ENCODE measurements at places on chromosomes 5 and 9. TPM values are rescaled to one million over a fixed set of nuclear protein-coding genes. Genes with fewer than 3 reads are reported as not detected.

MYOT gene
- not detected for total RNA-seq

ZDHHC11B gene
- total RNA-seq = under 0.01 TPM

MSANTD3 gene
- total RNA-seq = 74.8 TPM

WWC1 gene
- 7.7 TPM for total RNA-seq

GPR21 gene
- 0.38 TPM for total RNA-seq

MARVELD2 gene
- total RNA-seq = 0.38 TPM

TAF11L5 gene
- not detected for total RNA-seq

ZNF608 gene
- 2.5 TPM for total RNA-seq

NFIB gene
- 28.9 TPM for total RNA-seq

GRIN1 gene
- under 0.01 TPM for total RNA-seq

PCDHA1 gene
- total RNA-seq = not detected

FOXD1 gene
- total RNA-seq = 6.5 TPM

LCN15 gene
- total RNA-seq = not detected

ADRB2 gene
- total RNA-seq = 1.5 TPM

OR2V2 gene
- total RNA-seq = not detected

ZBTB5 gene
- total RNA-seq = 7.3 TPM

PRLR gene
- total RNA-seq = under 0.01 TPM

IL7R gene
- total RNA-seq = 13.2 TPM

BSPRY gene
- total RNA-seq = not detected

ADGRD2 gene
- not detected for total RNA-seq

TLR4 gene
- 58.5 TPM for total RNA-seq

SLC34A3 gene
- not detected for total RNA-seq

PIP5KL1 gene
- 2.0 TPM for total RNA-seq

CDH18 gene
- total RNA-seq = under 0.01 TPM

NR4A3 gene
- total RNA-seq = 3.7 TPM

CYLC2 gene
- not detected for total RNA-seq

FBN2 gene
- total RNA-seq = 9.6 TPM

BTNL8 gene
- total RNA-seq = not detected

HSPA9 gene
- 438 TPM for total RNA-seq

PPIP5K2 gene
- 48.3 TPM for total RNA-seq

RMRP gene
- total RNA-seq = 3,474 TPM

OTULINL gene
- 0.56 TPM for total RNA-seq

ZFP37 gene
- 2.3 TPM for total RNA-seq

ANKRD33B gene
- 1.3 TPM for total RNA-seq

HSPB3 gene
- not detected for total RNA-seq

PCDHB4 gene
- under 0.01 TPM for total RNA-seq

OLFML2A gene
- total RNA-seq = 0.56 TPM

MYORG gene
- total RNA-seq = 1.5 TPM

TMOD1 gene
- total RNA-seq = 0.28 TPM

MRPS30 gene
- total RNA-seq = 70.2 TPM

LRSAM1 gene
- 9.3 TPM for total RNA-seq

MAMDC2 gene
- total RNA-seq = 3.1 TPM

ERP44 gene
- total RNA-seq = 13.5 TPM

GPR150 gene
- total RNA-seq = 2.5 TPM

IL9 gene
- not detected for total RNA-seq

TXNDC8 gene
- not detected for total RNA-seq

FOXD4L3 gene
- total RNA-seq = under 0.01 TPM

KLF9 gene
- total RNA-seq = 52.7 TPM

GNA14 gene
- 4.0 TPM for total RNA-seq

KIF20A gene
- 86.5 TPM for total RNA-seq

IL13 gene
- total RNA-seq = not detected

PCDHGC5 gene
- total RNA-seq = 2.0 TPM

Measured in regular cardiac myocyte (primary cell).